ENCODE measurements at places on chromosomes 13 and 19. TPM values are rescaled to one million over a fixed set of nuclear protein-coding genes. Genes with fewer than 3 reads are reported as not detected.

DNA sequence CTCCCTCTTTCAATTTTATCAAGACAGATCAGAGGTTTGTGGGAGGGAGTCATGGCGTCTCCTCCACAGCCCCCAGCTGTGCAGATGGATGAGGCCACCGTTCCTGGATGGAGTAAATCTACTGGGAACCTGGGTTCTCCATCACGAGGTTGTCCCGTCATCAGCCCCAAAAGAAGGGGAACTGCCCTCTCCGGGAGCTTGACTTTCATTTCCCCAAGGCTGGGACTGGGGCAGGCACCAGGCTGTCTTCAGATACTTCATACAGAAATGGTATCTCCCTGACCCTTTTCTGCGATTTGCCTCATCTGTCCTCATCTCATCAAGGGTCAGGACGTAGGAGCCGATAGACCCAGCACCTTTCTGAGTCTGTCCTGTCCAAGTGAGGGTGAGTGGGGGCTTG lies 9.8 kb downstream of the LILRB2 start:
- H3K27ac ChIP-seq: no peak overlapping the region
- DNase-seq: no peak
- no peaks in the 10 kb centered on the region for H3K4me1 ChIP-seq

GRCh38 chr19:47446534-47447469 lies 24.9 kb downstream of the SLC8A2 start:
- no peaks in the 10 kb centered on the region for H3K36me3 ChIP-seq
- H3K27me3 ChIP-seq: peaks cover 11% of the 10 kb centered on the region
- no peak overlapping the region for H3K4me3 ChIP-seq
- no peak overlapping the region for H3K27ac ChIP-seq
- DNase-seq: no peak

Gene APOC4
- total RNA-seq: not detected

DNA sequence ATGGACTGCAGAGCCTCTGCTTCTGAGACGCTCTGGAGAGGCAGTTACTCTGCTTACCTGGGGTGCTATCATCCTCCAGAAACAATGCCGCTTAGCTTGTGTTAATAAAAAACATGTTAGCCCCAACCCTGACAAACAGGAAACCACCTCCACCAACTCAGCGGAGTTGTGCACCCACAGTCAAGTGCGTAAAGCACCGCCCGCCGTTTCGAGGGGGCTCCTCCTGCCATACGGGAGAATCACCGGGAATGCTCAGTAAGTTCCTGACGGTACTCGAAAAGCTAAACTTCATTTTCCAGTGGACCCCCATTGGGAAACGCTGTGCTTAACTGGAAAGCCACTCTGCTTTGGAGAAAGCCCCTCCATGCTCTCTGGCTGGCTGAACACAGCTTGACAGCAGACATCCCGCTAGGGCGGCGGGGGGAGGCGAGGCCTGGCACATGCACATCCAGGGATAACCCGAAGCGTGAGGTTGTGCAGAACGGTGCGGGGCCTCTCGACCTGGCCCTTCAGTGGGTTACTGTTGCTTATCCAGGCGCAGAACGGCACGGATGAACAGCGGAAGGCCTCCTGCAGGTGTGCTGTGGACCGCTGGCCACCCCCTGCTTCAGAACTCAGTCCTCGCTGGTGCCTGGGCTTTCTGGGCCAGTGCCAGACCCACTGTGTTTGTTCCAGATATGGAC lies 17.1 kb downstream of the GAS6 start:
- H3K36me3 ChIP-seq: peaks cover 30% of the 10 kb centered on the region
- H3K4me3 ChIP-seq: no peak overlapping the region
- no peak for DNase-seq
- no peaks in the 10 kb centered on the region for H3K4me1 ChIP-seq
- no peak overlapping the region for H3K27ac ChIP-seq

Gene ZNF829
- total RNA-seq: 1.9 TPM

Measured in Peyer's patch (tissue), 4 donors.